ENCODE measurements at places on chromosomes 2 and 18.

GRCh38 chr18:12821408-12821807, 62.6 kb downstream of the PTPN2 start:
- DNase-seq: no peak

DNA sequence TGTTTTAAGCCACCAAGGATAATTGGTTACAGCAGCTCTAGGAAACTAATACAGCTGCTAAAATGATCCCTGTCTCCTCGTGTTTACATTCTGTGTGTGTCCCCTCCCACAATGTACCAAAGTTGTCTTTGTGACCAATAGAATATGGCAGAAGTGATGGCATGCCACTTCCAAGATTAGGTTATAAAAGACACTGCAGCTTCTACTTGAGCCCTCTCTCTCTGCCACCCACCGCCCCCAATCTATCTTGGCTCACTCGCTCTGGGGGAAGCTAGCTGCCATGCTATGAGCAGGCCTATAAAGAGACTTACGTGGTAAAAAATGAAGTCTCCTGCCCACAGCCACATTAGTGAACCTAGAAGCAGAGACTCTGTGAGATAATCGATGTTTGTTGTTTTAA, 3.5 kb upstream of the IL1F10 start:
- no peak for DNase-seq

DNA sequence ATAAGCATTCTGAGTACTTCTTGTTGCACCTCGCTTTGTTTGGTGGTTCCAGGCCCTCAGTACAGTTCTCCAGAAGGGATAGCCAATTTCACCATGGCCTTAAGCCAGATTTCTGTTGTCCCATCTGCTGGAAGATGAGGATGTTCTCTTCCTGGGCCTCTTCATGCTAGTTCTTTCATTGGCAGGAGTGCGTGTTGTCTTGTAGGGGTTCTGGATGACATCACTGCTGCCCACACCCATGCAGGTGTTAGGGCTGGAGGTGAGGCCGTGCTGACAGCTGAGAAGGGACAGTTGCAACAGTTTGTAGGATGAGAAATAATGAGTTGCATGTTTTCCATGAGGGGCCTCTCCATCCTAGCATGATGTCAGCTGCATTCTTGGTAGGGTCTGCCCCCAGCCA, 142.9 kb downstream of the LDLRAD4 start:
- no peak for DNase-seq

- DNase-seq: no peak
These were observed 102.2 kb upstream of the FZD5 start for GRCh38 chr2:207871911-207872310.
